ENCODE measurements at places on chromosomes 2 and 18.

- no peak for DNase-seq
These were observed 7.1 kb upstream of the NPPC start for GRCh38 chr2:231932985-231933915.

DNA sequence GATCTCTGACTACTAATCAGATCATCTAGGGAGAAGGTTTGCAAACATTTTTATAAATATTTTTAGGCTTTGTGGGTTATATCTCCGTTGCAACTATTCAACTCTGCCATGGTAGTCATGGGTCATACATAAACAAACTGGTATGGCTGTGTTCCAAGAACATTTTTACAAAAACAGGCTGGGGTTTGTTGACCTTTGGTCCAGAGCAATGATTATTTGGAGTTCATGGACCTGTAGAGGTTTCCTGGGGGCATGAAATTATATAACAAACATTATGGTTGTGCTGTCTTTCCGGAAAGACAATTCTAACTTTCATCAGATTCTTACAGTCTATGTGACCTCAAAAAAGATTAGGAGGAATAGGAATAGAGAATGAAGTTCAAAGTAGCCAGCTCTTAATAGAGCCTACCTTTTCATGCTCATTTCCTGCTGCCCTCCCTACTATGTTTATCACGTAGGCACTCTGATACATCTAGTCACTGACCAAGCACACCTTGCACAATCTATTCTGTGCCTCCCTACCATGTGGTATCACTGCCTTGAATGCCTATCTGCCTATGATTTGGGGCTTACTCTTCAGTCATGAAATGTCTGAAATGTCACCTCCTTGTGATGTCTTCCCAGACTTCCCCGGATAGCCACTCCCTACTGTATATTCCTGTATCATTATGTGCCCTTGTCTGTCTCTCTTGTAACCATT is 102.4 kb upstream of the SCN1A start:
- DNase-seq = no peak

DNA sequence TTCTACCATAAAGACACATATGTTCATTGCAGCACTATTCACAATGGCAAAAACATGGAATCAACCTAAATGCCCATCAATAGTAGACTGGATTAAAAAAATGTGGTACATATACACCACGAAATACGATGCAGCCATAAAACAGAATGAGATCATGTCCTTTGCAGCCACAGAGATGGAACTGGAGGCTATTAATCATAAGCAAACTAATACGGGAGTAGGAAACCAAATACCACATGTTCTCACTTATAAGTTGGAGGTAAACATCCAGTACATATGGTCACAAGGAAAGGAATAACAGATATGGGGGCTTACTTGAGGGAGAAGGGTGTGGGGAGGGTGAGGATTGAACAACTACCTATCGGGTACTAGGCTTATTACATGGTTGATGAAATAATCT is 7.7 kb downstream of the HMSD start:
- DNase-seq = no peak

- no peak for DNase-seq
These were observed 246.1 kb downstream of the RPRM start for GRCh38 chr2:153232464-153232863.

- DNase-seq = no peak
These were observed 7.6 kb downstream of the SDC1 start for GRCh38 chr2:20217041-20217970.

DNA sequence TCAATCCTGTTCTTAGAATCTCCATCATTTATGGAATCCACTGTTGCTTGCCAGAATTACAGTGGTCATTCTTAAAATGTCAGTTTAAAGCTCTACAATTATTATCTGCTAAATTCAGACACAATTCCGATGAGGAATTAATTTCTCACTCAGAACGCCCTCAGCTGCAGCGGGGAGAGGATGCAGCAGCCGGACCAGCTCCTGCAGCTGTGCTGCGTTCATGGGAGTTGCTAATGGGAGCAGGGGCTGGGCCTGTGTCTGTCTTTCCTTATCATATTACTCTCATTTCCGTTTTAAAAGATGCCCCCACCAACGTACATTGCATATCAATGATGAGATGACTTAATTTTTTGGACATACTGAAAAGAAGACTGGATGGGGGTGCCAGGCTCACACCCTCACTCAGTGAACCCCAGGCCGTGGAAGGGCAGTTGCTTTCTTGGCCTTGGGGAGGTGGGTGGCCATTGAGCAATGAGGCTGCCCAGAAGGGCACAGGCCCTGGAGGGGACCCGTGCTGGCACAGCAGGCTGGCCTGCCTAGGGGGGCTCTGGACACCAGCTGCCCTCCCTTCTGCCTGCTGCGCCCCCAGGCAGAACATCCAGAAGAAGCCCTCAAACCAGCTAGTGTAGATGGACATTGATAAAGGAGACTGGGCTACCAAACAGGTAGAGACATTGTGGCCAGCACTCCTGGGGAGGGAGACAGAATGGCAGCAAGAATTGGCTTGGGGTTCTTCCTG is 503.6 kb upstream of the MYT1L start:
- DNase-seq = no peak

DNA sequence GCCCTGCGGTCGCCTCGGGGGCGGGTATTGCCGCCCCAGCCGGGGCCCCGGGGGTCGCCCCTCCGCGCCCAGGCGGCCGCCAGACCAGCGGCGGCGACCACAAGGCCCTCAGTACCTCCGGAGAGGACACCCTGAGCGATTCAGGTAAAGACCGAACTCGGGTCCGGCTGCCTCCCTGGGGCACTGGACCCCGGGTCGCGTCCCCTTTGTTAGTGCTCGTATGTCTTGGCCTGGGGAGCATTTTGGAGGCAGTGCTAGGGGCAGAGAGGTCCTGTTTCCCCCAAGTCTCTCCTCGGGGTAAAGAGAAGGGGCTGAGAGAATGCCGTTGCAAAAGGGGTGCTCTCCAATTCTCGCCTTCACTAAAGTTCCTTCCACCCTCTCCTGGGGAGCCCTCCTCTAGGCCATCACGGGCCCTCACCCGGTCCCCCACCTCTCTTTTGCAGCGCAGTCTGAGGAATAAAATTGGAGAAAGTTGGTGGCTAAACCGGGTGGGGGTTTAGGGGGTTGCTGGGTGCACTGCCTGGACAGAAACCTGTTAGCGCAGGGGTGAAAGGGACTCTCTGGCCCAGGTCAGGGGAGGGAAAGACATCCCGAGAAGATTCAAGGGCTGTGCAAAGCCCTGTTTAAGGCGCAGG is 2.5 kb downstream of the MYCN start:
- DNase-seq = no peak

- DNase-seq = no peak
These were observed 59.0 kb upstream of the ODC1 start for GRCh38 chr2:10507106-10507505.

- DNase-seq = no peak
These were observed 115.8 kb upstream of the ZFP36L2 start for GRCh38 chr2:43341959-43342757.

GRCh38 chr2:134685967-134686366 is 32.8 kb downstream of the TMEM163 start:
- no peak for DNase-seq

GRCh38 chr18:74567822-74568221 is 29.8 kb upstream of the ZNF407 start:
- DNase-seq = no peak

DNA sequence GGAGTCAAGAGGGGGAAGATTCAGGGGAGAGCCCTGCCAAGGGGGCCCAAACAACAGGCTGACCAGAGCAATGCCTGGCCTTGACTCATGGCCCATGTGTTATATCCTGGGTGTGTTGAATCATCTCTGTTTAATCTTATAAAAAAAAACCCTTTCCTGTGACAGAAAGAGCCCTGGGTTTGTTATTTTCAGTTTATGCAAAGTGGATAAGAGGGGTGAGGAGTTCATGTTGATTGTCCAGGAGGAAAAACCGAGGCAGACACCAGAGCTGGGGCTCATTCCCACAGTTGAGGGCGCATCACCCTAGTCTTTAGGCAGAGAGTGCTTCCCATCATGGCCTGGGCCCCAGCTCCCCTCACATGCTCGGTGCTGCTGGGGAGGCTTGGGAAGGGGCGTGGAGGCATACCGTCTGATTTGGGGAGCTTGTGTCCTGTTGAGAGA is 30.9 kb upstream of the IL37 start:
- no peak for DNase-seq

DNA sequence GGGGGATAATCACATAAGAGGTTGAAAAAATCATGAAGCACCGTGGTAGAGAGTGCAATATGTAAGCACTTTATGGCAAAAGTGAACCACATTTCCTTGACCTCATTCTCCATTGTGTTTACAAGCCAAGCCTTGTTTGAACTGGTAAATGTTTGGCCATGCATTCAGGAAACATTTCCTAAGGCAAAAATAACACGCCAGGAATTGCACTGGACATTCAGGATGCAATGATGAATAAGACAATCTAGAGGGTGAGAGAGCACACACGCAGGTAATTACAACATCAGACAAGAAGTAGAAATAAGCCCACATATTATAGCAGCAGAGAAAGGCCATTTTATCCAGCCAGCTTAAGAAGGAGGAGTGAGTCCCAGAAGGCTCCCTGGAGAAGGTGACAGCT is 218.0 kb upstream of the OSR1 start:
- no peak for DNase-seq

DNA sequence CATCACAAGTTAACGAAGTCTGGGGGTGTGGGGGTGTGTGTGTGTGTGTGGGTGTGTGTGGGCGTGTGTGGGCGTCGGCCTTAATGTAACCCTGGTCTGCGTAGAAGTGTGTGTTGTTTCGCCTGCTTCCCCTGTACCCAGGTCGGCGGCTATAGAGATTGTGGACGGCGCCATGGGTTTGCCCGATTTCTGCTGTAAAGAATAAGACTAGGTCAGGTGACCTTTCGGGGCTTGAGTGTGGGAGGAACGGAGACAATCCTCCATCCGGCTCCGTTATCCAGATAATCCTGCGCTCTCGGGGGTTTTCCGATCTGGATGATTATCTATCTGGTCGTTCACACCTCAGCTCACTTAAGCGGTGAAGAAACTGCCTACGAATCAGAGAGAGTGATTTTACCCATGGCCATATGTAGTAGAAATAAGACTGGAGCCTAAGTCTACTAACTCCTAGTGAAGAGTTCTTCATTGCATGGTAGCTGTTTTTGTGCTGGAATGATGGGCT is 543 bp downstream of the HADHB start:
- DNase-seq = no peak

DNA sequence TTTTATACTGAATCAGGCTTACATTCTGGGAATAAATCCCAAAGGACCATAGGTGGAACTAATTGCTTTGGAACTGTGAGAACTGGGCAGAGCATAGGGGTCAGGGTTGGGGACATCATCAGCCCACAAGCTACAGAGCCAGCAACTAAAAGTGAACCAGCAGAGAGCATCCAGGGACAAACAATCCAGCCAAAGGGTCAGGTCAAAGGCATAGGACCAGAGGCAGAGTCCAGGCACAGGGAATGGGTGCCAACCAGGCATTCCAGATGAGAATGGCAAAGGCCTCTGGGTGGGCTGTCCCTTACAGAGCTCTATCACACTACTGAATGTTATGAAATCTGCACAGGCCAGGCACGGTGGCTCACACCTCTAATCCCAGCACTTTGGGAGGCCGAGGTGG is 12.3 kb upstream of the DNER start:
- DNase-seq = no peak

GRCh38 chr2:233498126-233498525 is 68.5 kb downstream of the USP40 start:
- no peak for DNase-seq

DNA sequence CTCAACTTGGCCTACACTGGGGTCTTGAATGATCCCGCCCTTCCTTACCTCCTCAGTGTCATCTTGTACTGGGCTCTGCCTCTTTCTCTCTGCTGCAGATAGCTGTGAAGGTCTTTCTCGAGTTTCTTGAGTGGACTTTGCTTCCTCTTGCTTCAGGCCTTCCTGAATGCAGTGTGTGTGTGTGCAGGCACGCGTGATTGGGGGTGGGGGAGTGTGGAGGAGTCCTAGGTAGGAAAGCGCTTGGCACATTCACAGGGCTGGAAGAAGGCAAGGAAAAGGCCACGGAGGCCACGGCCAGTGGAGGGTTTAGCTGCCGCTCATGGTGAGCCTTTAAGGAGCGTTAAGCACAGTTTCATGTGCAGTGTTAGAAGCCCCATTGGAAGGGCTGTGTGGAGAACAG is 5.5 kb downstream of the RALB start:
- no peak for DNase-seq

DNA sequence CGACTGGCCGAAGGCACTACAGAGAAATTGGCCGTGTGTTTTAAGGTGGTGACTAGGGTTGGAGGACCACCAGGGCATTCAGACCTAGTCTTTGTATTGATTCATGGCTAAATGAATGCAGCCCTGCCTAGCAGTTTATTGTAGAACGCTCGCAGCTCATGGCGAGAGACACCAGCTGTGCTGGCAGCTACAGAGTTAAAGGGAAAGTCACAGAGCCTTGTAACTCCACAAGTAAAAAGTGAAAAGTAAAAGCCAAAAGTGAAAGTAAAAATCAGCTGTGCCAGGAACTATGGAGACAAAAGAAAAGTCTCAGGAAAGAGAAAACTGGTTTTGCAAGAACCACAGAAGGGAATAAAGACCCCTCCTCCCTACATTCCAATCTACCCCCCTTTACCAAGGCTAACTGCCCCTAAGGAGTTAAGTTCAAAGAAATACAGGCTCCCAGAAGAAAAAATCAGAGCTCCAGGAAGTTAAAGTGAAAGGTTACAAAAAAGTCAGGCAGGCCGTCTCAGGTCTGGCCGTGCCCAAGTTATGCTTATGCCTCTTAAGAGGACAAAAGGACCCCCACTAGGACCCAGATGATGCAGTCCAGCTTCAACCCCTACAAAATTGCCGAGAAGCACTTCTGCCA is 46.4 kb upstream of the SELENOI start:
- peak; percentile 59 for DNase-seq

GRCh38 chr2:238688193-238689153 is 159.4 kb upstream of the TWIST2 start:
- DNase-seq = no peak

DNA sequence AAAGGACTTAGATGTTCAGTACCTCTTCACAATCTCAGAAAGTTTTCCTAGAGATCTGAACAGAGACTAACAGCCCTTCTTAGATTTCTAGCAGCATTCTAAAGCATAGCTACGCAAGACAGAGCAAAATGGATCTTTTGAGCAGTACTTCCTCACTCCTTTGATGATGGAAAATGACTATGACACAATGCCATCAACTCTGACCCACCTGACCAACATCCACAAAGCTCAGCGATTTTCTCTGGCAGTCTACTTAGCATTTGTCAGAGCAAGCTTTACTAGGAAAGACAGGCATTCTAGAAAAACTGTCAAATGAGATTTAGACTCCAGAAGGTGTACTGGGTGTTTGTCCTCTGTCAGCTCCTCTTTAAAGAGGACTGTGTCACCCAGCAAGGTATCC is 180.9 kb upstream of the ACVR2A start:
- peak; percentile 10 for DNase-seq

- DNase-seq = no peak
These were observed 15.0 kb upstream of the TANC1 start for GRCh38 chr2:158953454-158953853.

Measured in DND-41 (cell line).